ENCODE measurements at places on chromosomes 16 and 17.
A peak's percentile ranks its signal among the peaks of the same experiment; 100 is the strongest.

GRCh38 chr16:84959045-84959576 lies 52.2 kb downstream of the ZDHHC7 start:
- no peak for DNase-seq

- DNase-seq, result no peak
These were observed 223.1 kb downstream of the SEC14L1 start for GRCh38 chr17:77363821-77364361.

DNA sequence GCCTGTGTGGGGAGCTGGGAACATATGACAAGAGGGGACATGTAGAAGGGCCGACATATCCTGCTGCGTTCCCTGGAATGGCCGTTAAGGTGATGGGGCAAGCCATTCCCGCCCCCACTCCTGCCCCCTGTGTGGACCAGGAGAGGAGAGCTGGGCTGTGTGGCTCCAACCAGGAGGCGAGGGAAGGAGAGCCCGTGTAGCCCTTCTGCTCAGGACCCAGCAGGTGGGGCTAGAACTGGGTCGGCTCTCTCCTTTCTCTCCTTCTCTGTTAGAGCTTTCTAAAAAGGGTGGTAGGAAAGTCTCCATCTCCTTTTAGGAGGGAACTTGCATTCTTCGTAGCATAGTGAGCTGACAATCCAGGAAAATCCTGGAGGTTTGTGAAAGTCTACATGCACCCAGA lies 12.8 kb downstream of the SPHK1 start:
- DNase-seq, result no peak

DNA sequence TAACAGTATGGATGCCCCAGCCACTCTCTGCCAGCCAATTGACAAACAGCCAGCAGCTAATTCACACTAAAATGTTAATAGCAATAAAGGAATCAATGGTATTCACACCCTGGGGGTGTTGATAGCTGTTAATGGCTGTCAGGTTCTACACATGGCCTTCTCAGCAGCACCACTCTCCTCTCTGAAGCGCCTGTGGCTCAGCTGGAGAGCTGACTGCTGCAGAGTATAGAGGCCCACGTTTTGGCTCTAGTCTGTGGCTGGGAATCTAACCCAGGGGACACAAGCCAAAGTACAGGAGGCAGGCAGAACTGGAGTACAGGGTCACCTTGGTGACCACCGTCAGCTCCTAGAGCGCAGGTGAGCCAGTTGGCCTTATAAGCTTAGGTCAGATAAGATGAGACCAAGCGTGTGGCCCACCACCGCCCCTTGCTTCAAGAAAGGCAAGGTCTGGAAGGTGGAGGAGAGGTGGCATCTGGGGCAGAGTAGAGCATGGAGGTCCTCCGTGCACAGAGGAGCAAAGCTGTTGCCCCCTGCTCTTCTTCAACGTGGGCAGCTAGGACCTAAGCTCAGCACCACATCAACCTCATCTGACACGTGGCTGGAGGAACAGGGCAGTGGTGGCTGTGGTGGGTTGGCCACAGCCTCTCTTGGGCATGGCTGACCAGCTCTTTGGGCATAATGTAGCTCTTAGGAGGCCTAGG lies 25.4 kb downstream of the CCR7 start:
- no peak for DNase-seq

GRCh38 chr16:84444476-84444875 lies 60.0 kb downstream of the MEAK7 start:
- no peak for DNase-seq

- DNase-seq, result no peak
These were observed 15.9 kb downstream of the KPNB1 start for GRCh38 chr17:47665655-47666054.

DNA sequence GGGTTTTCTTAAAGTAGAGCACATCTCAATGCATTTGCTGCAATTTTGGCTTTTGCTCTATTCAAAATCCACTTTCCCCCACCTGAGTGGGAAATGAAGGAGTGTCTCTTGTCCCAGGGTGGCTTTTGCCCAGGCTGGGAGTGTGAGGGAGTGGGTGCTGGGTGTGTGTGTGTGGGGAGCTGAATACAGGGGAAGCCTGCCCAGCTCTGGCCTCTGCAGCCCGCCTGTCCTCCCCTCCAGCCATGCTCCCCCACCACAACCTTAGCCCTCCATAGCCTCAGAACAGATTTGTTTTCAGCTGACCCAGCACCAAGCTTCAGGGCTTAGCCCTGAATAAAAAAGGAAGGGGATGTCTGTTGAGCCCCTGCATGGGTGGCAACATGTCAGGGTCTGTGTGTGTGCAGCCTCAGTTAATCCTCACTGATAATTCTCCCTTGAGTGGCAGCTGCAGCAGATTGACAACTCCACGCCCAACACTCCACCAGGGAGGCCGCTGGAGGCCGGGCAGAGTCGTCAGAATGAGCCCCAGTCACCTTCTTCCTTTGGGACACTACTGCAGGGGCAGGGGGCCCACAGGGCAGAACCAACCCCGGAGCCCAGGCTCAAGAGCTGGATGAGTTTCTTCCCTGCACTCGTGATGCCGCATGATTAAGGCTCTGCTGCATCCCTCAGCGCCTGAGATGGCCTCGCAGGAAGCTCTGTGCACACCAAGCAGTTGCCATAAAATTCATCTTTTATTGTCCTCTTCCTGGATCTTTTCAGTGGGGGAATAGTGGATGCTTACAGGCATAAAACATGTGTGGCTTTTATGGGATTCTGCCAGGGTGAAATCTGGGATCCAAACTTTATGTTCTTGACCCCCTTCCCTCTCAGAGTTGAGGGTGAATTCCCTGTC lies 55.0 kb downstream of the SPACA3 start:
- DNase-seq, result no peak

DNA sequence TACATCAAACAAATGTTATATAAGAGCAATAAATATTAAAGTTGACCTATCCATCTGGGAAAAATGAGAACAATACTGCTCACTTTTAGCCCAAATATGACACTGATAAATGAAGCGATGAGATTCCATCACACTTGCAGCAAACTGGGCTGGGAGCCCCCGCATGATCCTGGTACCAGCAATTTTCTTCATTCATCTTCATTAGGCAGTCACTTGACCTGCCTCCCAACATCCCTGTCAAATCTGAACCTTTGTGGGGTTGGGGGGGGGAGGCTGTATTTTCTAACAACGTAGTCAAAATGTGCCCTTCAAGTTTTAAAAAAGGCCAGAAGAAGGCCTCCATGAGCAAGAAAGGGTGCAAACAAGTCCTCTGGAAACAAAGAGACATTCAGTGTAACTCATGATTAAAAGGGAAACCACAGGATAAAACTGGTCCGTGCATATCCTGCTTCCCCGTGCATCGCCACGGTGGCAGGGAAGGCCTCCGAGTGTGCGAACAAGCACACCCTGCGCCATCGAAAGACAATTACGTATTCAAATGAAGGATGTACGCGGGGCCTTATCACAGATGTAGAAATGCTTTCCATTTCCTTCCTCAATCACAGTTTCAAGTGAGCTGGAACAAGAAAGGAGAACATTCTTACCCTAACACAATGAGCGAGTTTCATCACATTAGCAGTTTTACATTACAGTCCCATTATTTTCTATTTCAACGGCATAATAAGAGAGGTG lies 48.4 kb downstream of the TOX3 start:
- no peak for DNase-seq

DNA sequence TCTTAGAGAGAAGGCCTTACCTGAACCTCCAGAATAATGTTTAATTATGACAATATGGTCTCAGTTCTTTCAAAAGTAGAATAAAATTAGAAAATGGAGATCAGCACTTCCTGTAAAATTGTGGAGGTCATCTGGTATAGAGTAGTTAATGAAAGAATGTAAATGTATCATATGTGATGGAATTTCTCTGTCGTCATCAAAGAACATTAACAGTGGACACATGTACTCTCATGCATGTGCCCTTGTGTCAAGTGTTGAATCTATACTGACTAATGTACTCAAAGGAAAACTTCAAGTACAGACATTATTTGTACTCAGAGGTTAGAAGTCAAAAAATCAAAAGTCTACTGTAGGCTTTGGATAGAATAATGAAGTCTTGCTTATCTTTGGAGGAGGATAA lies 129.2 kb upstream of the MYOCD start:
- no peak for DNase-seq

DNA sequence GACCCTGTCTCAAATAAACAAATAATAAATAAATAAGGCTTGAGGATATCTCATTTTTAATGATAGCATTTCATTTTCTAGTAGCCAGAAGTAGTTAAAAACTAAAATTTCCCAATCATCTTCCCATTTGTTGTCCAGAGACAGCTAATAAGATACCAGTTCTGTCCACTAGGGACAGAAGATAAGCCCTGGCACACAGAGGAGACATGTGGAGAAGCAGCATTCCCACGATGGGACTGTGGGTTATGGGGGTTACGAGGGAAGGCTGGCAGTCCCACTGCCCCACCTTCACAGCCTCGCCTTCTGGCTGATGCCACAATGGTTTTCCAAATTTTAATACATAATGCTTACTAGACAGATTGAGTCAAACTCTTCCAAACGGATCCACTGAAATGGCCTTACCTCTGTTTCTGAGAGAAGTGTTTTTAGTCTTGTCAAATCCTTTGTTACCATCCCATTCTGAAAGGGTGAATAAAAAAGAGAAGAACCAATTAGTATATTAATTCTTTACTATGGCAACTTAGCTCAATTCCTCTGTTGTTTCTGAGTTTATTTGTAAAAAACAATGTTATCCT lies 44.2 kb downstream of the HELZ start:
- DNase-seq, result peak; percentile 37

- no peak for DNase-seq
These were observed 34.9 kb downstream of the UBE2G1 start for GRCh38 chr17:4331614-4332013.

DNA sequence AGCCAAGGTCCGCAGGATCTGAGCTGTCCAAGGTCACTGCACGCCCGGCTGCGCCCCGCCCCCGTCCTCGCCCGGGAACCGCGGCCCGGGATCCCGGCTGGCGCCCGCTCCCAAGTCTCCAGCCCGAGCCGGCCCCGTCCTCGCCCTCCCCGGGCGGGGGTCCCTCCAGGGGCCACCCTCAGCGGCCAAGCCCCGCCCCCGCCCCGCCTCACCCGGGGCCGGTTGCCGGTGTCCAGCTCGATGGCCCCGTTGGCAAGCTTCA lies 216 bp downstream of the VPS9D1 start:
- DNase-seq, result peak; percentile 17

GRCh38 chr17:42132941-42133340 lies 10.3 kb downstream of the HSPB9 start:
- DNase-seq, result no peak

DNA sequence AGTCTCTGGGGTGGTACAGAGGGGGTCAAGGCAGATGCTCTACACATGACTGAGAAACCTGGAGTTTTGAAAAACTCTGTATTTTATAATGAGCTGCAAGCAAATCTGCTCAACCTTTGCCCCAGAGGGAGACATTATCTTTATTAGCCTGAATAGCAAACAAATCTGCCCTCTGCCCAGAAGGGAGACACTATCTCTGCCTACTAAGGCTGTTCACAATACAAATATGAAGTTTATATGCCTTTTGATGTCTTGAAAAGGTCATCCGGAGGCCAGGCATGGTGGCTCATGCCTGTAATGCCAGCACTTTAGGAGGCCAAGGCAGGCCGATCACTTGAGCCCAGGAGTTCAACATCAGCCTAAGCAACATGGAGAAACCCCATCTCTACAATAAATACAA lies 11.0 kb upstream of the XYLT1 start:
- DNase-seq, result no peak

- peak; percentile 25 for DNase-seq
These were observed 104.4 kb downstream of the AMFR start for GRCh38 chr16:56320811-56321558.

DNA sequence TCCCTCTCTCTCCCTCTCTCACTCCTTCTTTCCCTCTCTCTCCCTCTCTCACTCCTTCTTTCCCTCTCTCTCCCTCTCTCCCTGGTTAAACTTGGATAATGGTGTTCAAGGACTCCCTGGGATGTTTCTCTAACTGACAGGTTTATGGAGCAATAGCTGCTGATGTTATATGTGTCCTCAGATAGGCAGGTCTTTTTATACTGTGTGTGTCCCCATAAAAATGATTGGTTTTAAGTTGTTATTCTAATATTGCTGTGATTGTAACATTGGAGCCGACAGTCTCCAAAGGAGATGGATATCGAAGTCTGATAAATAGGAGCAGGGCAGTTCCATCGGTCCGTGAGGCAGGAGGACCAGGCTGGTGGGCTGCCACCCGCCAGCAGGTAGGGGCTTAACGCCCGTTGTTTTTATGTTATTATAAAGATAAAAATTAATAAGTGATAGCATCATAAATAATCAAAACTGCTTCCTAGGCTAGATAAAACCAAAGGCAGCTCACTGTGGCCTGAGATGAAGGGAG lies 38.1 kb upstream of the C16orf82 start:
- no peak for DNase-seq

DNA sequence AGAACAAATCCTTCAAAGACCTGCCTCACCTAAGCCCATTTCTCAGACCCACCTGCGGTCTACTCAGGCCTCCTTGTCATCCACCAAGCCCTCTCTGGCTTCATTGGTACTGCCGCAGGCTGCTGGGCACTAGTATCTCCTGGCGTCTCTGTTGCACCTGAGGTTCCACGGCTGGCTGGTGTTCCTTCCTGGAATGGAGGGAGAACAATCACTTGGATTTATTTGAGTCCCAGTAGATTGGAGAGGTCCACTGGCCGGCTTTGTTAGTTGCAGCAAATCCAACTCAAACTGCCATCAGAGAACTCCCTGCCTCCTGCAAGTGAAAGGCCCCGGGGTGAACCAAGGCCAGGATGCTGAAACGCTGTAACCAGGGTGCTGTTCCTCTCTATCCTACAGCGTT lies 15.3 kb downstream of the MIS12 start:
- DNase-seq, result no peak

DNA sequence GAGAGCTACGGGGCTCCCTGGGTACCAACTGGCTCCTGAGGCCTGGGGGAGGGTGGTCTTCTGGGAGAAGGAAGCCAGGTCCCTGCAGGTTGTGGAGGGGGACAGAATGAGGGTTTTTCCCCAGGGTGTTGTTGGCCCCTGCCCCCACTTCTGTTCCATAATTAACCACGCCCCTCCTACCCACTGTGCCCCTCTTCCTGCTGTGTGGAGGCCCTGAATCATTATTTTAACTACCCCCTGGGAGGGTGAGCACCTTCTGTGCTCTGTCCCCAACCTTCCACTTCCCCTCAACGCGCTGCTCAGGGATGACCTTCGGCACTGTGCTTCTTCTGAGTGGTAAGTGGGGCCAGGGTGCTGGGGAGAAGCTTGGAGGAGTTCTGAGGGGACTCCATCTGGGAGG lies at the start of gene ITGAD:
Gene ITGAD, plus strand, starts transcription at position 280 of the 400 bp plus-strand sequence. Its CDS starts 26 bp downstream, at position 306.
- DNase-seq, result no peak
